ENCODE measurements at places on chromosomes 1 and 21.

GRCh38 chr1:170375082-170375723 lies 156.8 kb upstream of the GORAB start:
- DNase-seq: no peak

GRCh38 chr1:44521378-44522080 lies 116.5 kb downstream of the RNF220 start:
- DNase-seq: no peak

GRCh38 chr1:108858230-108858950 lies 1.5 kb upstream of the AKNAD1 start:
- DNase-seq: no peak

- no peak for DNase-seq
Observed at GRCh38 chr1:39608921-39609320, 30.5 kb downstream of the HEYL start.

DNA sequence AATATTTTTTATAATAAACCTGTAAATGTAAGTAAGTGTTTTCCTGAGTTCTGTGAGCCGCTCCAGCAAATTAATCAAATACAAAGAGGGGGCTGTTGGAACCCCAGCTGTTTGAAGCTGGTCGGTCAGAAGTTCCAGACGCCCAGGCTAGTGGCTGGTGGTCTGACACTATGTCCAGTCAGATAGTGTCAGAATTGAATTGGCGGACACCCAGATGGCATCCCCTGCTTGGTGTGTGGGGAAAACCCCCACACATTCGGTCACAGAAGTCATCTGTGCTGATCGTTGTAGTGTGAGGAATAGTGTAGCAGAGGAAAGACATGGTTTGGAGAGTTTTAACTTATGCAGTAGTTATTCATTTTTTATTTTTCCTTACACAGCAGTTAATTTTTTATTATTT lies 32.4 kb downstream of the TBCE start:
- DNase-seq: no peak

DNA sequence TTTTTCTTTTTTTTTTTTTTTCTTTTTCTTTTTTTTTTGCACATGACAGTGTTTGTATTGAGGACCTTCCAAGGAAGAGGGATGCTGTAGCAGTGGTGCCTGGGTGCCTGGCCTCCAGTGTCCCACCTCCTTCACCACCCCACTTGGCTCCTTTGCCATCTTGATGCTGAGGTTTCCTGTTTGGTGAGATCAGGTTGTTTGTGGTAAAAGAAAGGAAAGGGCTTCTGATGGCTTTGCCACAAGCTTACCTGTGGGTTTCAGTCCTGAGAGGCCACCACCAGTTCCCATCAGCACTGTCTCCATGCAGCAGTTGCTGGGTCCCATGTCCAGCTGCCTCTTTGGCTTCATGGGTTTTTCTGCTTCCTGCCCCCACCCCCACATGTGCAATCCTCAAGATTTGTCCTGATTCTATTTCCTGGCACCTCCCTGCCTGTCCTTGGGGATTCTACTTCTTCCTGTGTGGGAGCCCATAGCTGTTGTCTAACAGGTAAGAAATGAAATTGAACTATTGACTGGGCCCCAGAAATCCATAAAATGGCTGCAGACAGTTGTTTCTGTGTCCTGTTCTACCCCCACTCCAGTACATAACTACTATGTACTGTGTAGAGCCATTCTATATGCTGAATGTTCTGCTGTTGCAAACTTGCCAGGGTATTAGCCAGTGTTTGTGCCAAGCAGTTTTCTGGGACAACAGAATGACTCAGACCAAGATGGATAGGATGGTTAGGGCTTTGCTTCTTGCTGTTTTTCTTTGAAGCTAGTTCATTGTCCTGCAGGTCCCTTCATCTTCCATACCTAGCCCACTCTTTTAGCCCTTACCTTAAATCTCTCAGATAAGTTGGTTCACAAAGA lies 4.2 kb upstream of the CCDC28B start:
- DNase-seq: peak; percentile 46

DNA sequence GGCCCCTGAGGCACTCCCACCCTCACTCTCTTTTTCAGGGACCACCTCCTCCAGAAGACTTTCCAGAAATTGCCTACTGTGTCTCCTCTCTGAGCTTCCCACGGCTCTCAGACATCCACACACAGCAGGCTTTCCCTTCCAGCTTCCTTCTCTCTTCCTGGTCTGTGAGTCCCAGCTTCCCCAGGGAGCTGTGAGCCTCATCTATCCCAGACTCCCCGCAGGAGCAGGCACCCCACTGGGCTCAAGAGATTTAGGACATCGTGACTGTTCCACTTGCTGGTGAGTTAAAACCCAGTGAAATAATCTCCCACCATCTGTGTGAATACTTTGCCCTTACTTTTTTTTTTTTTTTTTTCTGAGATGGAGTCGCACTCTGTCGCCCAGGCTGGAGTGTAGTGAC lies 22.0 kb upstream of the PRELP start:
- DNase-seq: no peak

GRCh38 chr1:31663622-31664452 lies 19.2 kb upstream of the PEF1 start:
- peak; percentile 67 for DNase-seq

DNA sequence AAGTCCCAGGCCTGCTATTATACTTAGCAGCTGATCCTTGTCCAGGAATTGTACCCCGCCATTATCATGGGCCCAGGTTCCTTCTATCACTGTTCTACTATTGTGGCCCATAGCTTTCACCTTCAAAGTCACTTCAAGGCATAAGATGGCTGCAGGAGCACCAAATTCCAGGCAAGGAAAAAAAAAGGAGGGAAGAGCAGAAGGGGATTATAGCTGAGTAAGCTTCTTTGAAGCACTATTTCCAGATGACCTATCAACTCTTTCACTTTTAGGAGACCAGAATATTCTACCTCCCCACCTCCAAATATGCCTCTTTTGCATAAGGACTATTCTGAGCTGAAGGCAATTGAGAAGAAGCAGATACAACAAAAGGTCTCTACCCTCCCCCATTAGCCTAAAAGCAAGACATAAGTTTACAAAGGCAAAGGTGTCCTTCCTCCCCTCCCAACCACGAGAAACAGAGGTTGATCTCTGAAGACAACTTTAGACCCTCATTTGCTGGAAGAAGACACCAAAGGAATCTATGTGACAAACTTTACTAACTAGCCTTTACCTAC lies 41.8 kb downstream of the PTAFR start:
- no peak for DNase-seq

DNA sequence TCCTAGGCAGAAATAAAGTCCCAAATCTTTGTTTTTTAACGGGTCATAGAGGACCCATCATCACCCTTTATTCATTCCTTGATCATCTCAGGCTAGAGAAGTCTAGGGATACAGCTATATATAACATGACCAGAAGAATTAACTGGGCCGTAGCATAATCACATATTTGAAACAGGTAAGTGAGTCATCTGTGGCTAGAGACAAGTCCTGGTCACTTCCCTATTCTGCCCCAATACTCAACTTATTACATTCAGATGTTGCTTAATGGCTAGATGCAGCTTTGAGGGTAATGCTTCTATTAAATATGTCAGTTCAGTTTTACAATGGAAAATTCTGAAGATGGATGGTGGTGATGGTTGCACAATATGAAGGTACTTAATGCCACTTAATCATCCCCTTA lies 47.0 kb downstream of the EXO1 start:
- no peak for DNase-seq

DNA sequence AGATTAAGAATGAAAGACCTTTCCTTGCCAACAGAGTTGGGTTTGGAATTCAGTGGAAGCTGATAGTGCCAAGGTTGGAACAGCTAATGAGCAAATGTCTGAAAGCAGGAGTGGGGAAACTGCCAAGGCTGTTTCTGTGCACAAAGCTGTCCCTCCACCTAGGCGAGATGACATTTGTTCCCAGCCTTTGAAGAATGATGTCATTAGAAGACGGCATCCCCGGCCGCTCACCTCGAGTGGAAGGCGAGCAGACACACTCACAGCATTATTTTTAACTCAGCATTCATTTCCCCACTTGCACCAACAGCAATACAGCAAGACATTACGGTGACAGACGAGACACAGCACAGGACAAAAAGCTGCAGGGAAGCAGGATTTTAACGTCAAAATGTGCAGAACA lies 463.9 kb downstream of the PCP4 start:
- DNase-seq: peak; percentile 6

DNA sequence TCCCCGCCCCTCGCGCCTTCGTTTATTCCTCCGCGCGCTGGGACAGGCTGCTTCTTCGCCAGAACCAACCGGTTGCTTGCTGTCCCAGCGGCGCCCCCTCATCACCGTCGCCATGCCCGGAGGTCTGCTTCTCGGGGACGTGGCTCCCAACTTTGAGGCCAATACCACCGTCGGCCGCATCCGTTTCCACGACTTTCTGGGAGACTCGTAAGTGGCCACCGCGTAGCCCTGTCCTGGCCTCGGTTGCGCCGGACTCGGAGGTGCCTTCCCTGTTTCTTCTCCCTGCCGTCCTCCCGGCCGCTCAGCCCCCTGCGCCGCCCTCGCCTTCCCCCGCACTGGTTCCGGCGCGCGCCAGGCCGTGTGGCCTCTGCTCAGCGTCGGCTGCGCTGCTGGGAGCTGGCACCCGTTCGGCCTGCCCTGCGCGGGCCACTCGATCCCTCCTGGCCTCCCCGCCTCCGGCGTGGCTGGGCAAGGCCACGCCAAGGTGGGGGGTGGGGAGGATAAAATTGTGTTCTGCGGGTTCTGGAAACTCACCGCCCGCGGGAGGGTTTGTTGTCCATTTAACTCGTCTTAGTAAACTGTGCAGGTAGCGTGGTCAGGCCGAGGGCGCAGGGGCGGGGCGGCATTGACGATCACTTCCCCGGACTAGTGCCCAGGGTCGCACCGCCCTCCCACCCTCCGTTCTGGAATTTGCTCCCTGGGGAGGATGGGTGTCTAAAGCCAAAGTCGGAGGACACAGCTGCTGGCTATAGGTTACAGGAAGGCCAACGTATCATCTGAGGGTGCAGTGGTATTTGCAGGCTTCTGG lies at the start of gene PRDX6:
PRDX6 (plus strand) TSS at position 50 of the 808 bp plus-strand sequence; CDS start at position 113, 63 bp downstream.
- peak; percentile 77 for DNase-seq

All from astrocyte of the hippocampus (primary cell).